ENCODE measurements at places on chromosomes 1 and 21. TPM values are rescaled to one million over a fixed set of nuclear protein-coding genes. Genes with fewer than 3 reads are reported as not detected.
A peak's percentile ranks its signal among the peaks of the same experiment; 100 is the strongest.

- DNase-seq: no peak
Measured at GRCh38 chr1:32231843-32232432, 9.7 kb downstream of the EIF3I start.

Gene SMPDL3B
- total RNA-seq: 0.15 TPM

Gene C8A
- total RNA-seq: not detected

DNA sequence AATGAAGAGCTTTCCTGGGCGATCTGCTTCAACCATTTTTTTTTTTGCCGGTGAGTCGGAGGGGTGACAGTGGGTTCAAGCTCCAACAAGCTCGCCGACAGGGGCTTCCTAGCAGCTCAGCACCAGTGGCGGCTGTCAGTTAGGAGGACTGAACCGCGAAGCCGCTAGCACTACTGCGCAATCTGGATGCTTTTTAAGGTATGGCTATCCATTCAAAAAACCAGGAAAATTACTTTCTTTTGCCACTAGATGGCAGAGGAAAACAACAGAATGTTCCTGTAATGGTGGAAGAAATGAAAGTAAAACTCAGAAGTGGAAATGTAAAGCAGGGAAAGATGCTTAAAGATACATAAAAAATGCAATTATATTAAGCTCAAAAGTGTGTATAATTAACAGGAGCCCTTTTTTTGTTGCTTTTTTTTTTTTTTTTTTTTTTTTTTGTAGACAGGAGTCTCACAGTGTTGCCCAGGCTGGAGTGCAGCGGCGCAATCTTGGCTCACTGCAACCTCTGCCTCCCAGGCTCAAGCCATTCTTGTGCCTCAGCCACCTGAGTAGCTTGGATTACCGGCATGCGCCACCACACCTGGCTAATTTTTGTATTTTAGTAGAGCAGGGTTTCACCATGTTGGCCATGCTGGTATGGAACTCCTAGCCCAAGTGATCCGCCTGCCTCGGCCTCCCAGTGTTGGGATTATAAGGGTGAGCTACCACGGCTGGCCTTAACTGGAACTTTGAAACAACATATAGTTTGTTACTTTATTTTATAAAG, 8.5 kb downstream of the KYAT3 start:
- peak; percentile 55 for DNase-seq

Gene MX2
- total RNA-seq: not detected

- DNase-seq: no peak
Measured at GRCh38 chr1:227576189-227576588, 12.8 kb downstream of the ZNF678 start.

GRCh38 chr1:109974191-109974590, 10.4 kb upstream of the AHCYL1 start:
- DNase-seq: no peak

GRCh38 chr21:16195538-16195910, 465.7 kb downstream of the USP25 start:
- peak; percentile 71 for DNase-seq

DNA sequence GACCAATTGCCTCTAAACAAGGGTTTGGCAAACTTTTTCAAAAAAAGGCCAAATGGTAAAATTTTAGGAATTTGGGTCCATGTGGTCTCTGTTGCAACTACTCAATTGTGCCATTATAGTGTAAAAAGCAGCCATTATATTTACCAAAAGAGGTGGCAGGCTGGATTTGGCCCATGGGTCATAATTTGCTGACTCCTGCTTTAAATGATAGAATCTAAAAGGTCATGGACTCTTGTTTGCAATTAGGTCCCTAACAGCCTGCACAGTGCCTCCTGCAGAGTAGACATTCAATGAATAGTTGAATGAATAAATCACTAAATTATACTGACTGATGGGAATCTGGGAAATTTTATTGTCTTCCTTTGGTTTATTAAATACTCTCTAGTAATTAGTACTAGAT, 6.2 kb downstream of the BECN2 start:
- no peak for DNase-seq

GRCh38 chr1:85584923-85585322, 4.4 kb downstream of the CCN1 start:
- no peak for DNase-seq

Gene AGO4
- 17.1 TPM for total RNA-seq

Gene VHLL
- total RNA-seq: 0.63 TPM

Gene SLC2A5
- not detected for total RNA-seq

All from SJCRH30 (cell line).